Daoy (cell line): ENCODE measurements at places on chromosomes 5 and 9. TPM values are rescaled to one million over a fixed set of nuclear protein-coding genes. Genes with fewer than 3 reads are reported as not detected.

Gene AQP3
- 1.9 and 3.5 TPM in 2 replicates for total RNA-seq

DNA sequence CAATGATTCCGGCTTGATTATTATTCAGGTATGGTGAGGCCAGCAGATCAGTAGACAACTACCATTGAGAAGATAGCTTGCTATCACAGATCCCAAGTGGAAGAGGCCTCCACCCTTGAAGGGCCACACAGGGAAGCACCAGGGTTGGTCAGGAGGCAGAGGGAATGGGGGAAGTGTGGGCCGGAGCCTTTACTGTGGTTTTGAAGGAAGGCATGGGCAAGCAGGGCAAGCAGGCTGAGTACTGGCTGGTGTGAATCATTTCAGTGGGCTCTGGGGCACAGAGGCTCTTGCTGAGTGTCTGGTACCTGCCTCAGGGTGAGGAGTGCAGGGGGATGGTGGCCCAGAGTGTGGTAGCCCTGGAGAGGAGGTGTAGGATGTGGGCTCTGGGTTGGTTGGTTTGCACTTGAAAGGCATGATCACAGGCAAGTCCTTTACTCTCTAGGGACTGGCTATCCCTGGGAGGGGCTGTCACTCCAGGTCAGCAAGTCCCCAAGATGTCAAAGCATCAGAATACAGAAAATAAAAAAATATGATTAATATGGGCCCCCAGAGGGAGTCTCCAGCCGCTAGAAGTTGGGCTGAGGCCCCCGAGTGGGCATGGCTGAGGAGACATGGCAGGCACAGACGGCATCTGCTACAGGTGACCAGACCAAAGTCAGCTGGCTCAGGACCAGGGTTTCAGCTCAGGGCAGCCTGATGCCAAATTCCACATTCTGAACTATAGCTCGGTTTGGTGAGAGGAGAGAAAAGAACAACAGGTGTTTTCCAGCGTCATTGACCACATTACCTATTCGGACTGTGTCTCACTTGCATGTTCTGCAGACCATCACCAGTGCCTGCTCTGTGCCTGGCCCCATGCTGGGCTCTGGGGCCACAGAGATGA, 9.7 kb upstream of the SUSD3 start:
- no peak for DNase-seq

DNA sequence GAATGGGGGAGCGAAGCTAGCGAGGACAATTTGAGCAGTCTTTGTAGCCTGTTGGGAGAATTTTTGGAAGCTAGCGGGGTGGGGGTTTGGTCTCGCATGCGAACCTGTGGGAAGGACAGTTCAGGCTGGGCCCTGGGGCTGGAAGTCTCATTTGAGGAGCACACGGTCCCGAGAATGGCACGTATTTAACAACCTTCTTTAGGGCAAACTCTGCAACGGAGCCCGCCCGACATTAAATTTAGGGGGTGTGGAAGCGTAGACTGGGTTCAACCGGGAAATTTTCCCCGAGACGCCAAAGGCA, 35.2 kb upstream of the NFIB start:
- no peak for DNase-seq

DNA sequence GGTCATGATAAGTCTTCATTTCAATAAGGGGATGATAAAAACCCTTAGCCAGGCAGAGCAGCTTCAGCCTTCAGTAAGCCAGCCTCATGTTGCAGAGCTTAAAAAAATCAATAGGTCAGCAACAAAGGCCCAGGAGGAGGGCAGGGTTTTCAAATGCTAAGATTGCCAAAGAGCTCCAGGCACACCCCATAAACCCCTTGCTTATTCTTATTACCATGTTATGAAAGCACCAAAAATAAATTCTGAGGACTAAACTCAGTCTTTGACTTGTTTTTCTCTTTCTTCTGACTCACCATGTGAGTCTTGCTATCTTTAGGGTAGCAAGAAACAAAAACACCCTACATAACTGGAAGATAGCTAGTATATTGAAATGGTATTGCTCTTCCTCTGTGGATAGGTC, 317.1 kb downstream of the KCTD16 start:
- no peak for DNase-seq

DNA sequence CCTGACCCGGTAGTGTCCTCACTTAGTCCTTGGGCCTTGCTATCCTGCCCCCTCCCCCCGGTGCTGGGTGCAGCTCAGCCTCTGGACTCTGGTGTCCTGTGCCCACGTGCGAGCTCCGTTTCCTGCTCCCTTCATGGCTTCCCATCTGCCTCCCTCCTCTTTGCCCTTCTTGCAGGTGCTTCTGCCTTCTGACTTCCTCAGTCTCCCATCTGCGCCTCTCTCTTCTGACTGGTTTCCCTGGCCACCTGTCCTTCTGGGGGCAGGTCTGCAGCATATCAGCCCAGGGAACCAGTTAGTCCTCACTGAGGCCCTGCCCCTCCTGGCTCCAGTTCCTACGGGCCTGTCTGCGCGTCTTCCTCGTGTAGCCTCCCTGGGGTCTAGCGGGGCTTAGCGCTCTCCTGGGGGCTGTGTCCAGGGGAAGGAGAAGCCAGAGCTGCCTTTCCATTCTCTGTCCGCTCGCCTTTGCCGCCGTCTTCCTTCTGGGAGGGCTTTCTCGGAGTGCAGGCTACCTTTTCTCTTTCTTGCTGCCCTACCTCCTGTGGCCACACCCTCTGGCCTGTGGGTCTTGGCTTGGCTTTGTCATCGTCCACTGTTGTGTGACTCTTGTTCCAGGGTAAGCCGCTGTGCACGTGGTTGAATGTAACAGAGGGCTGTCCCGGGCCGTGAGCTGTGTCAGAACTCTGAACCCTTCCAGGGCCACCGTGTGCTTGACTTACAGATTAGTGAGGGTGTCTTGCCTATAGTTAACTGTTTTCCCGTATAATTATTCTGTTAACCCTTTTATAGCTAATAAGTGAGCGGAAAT, 51.8 kb downstream of the EHMT1 start:
- no peak for DNase-seq

GRCh38 chr9:125507226-125507625, 199.8 kb downstream of the MAPKAP1 start:
- DNase-seq: no peak

DNA sequence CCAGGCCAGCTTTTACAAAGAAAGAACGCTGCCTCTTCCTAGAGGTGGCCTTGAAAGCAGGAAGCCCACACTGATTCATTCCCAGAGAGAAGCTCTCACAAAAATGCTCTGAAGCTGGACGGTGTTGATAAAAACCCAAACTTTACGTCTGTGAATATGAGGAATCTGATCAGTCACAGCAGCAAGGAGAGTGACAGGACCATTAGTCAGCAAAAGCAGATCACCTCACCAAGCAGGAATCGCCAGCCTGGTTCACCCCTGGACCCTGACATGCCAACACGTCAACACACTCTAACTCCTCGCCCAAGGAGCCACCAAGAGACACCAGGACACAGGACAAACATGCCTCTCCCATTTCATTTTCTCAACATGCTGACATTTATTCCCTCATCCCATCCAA, 70.6 kb upstream of the ZNF622 start:
- DNase-seq: peak; percentile 21

- DNase-seq: no peak
Observed at GRCh38 chr5:102753889-102754766, 977 bp upstream of the PAM start.

DNA sequence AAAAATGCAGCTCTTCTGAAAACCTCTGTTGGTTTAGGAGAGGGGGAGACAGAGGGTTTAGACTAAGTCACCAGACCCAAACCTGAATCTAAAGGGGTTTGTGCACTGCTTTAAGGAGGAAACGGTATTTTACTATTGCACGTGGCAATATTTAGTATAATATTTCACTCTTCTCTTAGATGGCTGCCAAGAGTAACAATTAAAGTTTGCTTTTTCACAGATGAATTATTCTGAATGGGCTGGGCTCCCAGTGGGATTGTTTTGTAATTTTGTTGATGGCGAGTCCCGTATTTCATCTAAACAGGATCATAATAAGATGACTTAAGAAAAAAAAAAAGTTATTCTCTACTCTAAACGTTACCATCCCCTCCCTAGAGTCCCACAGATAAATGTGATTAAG, 245.4 kb downstream of the PCSK5 start:
- DNase-seq: no peak

- no peak for DNase-seq
Observed at GRCh38 chr9:76534026-76534425, 75.0 kb downstream of the GCNT1 start.

- DNase-seq: no peak
Observed at GRCh38 chr5:84091127-84091799, 293.4 kb downstream of the EDIL3 start.

DNA sequence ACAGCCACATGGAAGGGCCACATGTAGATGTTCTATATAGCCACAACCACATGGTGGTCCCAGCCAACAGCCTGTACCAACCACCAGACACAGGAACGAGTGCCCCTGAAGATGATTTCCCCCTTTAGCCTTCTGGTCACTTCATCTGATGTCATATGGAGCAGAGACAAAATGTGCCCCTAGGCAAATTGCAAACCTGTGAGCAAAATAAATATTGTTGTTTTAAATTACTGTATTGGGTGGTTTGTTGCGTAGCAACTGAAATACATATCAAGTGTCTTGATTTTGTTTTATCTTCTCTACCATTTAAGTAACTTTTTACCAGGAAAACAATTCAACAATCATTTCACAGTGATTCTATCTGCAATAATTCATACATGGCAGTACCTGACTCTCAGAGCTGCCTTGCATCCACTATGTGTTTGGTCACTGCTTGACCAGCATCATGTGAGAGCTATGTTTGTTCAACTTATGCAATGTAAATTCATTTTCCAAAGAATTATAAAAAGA, 142.5 kb upstream of the VLDLR start:
- peak; percentile 26 for DNase-seq

DNA sequence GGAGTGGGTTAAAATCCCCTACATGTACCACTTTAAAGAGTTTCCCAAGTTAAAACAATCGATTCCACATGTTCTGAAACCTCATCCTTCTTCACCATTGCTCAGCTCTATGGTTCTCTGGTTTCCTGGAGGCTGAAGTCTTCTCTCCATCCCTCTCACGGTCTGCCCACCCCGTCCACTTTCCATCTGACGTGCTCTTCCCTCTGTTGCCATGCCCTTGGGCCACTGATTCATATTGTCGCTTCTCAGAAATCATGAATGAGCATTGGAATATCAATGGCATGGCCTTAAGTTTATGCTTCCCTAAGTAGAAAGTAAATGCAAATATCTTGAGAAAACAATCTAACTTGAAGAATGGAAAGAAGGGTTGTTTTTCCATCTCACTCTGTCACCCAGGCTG, 30.9 kb downstream of the GDNF start:
- DNase-seq: no peak

GRCh38 chr5:180120237-180121101, 48.9 kb upstream of the RNF130 start:
- peak; percentile 7 for DNase-seq
